Esophagus mucosa (tissue), 1 donor: ENCODE measurements at places on chromosomes 1 and 21.

DNA sequence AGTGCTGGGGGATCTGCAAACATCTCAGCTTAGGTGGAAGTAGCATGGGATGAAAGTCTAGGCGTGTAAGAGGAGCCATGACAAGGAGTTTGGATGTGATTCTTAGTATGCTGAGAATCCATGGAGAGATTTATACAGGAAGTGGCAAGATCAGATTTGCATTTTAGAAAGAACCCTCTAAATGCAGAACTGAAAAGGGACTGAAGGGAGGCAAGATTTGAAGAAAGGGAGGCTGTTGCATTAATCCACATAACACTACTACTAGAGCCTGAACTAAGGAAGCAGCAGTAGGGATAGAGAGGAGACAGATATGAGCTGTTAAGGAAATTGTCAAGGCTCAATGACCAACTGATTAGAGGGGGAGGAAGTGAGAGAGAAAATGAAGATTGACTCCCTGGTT is 9.8 kb downstream of the C1orf74 start:
- ATAC-seq: no peak

- ATAC-seq: peak; percentile 5
Measured at GRCh38 chr1:17097147-17097546, 22.1 kb downstream of the PADI2 start.

GRCh38 chr1:27053977-27054753 is 41.5 kb upstream of the TENT5B start:
- peak; percentile 14 for ATAC-seq

- ATAC-seq: peak; percentile 91
Measured at GRCh38 chr1:149962039-149962647, 25.5 kb upstream of the MTMR11 start.

- no peak for ATAC-seq
Measured at GRCh38 chr1:219542828-219543518, 69.9 kb downstream of the ZC3H11B start.

GRCh38 chr21:45427331-45428271 is 22.6 kb downstream of the COL18A1 start:
- peak; percentile 87 for ATAC-seq

GRCh38 chr1:162710345-162710744 is 78.1 kb downstream of the DDR2 start:
- ATAC-seq: no peak

DNA sequence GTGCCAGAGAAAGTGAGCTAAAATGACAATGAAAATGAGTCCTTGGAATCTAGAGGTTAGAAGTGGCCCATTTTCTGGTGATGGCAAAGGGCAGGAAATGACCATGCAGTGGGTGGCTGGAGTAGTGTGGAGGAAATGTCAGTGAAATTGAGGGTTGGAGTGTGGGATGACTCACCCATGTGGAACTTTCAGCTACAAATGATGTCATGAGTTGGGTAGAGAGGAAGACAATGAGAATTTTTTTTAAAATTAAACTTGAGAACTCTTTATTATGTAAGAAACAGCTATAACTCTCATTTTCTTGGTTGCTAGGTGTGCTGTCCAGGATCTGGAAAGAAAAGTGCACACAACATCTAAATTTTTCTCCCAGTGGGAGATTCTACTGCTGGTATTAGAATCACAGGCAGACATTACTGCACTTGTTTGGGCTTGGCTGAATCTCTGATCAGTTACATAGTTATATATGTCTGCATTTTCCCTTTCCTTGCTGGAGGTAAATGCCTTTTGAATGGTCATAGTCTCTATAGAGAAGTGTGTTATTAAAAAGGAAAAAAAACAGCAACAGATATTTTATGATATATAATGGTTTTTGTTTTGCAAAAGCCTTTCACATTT is 56.8 kb upstream of the GNG12 start:
- peak; percentile 80 for ATAC-seq
